Large intestine (tissue), 12 donors: ENCODE measurements at places on chromosomes 4 and X.

DNA sequence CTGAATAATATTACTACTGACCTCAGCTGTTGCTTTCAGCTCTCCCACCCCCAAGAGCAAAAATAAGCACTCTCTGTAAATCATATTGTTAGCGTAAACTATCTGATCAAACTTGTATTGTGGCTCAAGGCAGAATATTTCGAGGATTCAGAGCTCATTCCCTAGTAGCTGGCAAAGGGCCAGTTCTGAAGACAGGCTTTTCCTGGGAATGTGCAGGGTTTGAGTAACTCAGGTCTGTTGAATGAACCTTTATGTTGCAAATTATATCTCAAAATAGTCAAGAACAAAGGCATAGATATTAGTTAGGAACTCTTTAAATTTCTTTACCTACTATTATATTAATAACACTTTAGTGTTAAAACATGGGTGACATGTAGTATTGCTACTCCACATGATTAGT lies 454.9 kb downstream of the CCSER1 start:
- no peaks in the 10 kb centered on the region for H3K27me3 ChIP-seq
- H3K4me3 ChIP-seq = no peak overlapping the region
- DNase-seq = no peak

DNA sequence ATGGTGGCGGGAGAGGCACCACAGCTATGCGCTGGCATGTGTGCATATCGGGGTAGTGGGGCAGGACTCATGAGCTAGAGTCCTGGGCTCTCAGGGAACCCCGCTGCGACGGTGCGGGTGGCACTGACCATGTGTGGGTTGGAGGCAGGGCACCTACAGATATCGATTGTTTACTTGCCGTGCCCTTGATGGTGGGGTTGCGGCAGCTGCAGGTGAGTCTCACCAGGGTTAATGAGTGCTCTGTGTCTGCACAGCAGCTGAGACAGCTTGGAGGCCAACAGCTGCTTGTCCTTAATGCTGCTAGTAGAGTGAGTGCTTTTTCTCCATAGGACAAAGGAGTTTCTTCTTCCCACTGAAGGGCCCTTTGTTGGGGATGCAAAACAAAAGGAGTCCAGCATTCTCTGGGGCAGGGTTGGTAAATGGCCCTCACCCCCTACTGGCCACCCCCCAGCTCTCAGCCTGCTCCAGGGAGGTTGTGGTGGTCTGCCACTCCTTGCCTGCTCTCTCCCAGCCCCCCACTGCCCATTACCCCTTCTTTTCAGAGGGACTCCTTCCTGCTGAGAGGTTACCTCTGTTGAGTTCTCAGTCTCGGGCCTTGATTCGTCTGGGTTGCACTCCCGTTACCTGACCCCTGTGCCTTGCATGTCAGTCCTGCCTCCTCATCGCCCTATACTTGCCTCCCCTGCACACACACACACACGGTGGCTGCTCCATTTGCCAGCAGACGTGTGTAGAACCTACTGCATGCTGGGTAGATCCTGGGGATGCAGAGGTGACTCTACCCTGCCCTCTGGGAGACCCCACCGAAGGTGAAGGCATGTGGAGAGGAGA lies 52.8 kb downstream of the TBC1D14 start:
- no peak for DNase-seq
- H3K36me3 ChIP-seq = peaks cover 9% of the 10 kb centered on the region
- no peaks in the 10 kb centered on the region for H3K27me3 ChIP-seq
- peak overlapping the region; percentile 70 for H3K27ac ChIP-seq
- H3K4me3 ChIP-seq = no peak overlapping the region
- peaks cover 32% of the 10 kb centered on the region for H3K4me1 ChIP-seq

DNA sequence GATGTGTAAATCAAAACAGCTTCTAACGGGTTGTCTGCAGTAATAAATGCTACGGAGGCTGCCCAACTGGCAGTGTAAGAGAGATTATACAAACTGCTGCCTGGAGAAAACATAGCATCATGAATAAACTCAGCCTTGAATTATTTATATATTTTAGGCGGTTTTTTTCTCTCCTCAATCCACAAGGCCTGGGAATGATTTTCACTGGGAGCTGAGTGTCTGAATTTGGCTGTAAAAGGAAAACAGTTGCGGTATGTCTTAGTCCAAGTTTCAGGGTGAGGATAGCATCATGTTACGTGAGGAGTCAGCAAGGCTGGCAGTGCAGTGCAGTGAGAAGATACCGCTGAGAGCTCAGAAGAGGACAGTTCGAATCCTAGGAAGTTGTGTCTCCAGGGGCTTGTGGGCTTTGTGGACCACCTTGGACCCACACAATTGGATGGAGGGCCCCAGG lies 291.5 kb upstream of the BOD1L1 start:
- no peak for DNase-seq
- H3K27ac ChIP-seq = no peak overlapping the region
- H3K27me3 ChIP-seq = no peaks in the 10 kb centered on the region
- peaks cover 21% of the 10 kb centered on the region for H3K4me1 ChIP-seq

GRCh38 chr4:90852237-90852636 lies 725.0 kb downstream of the CCSER1 start:
- no peak for DNase-seq
- no peak overlapping the region for H3K4me3 ChIP-seq
- no peak overlapping the region for H3K27ac ChIP-seq
- no peaks in the 10 kb centered on the region for H3K27me3 ChIP-seq

DNA sequence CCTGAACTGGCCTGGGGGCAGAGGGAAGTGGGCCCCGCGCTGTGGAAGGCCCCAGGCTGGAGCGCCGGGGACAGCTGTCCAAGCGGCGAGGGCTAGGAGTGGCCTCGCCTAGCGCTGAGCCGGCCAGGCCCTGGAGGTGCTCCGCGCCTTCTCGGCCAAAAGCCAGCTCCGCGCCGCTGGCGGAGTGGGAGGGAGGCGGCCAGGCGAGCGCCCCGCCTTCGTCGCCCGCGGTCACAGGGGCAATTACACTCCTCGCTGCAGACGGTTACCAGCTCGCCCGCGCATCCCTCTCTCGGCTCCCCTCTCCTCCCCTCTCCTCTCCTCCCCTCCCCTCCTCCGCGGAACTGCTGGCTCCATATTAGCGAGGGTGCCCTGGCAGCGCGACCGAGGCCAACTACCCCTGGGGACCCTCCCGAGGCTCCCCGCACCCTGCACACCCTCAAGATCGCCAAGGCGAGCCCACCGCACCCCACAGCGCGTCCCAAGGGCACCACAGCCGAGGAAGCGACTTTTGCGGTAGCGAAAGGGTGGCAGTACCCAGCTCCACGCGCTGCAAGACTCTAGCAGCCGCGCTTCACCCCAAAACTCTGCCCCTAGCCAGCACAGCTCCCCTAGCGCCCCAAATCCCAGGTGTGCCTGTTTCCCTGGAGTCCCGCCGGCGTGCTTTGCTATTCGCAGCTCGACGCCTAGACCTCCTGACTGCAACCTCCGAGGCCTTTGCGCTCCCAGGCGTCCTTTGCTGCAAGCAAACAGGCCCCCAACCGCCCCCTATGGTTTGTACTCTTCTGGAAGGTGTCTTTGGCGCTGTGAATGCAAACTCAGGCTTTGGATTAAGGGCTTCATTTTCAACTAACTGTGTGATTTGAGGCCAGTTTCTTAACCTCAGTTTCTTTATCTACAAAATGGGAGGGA lies 91.4 kb downstream of the BCOR start:
- H3K27ac ChIP-seq = no peak overlapping the region
- H3K4me1 ChIP-seq = peaks cover 28% of the 10 kb centered on the region
- H3K27me3 ChIP-seq = no peaks in the 10 kb centered on the region
- no peaks in the 10 kb centered on the region for H3K36me3 ChIP-seq
- peak overlapping the region; percentile 26 for H3K4me3 ChIP-seq
- DNase-seq = no peak

DNA sequence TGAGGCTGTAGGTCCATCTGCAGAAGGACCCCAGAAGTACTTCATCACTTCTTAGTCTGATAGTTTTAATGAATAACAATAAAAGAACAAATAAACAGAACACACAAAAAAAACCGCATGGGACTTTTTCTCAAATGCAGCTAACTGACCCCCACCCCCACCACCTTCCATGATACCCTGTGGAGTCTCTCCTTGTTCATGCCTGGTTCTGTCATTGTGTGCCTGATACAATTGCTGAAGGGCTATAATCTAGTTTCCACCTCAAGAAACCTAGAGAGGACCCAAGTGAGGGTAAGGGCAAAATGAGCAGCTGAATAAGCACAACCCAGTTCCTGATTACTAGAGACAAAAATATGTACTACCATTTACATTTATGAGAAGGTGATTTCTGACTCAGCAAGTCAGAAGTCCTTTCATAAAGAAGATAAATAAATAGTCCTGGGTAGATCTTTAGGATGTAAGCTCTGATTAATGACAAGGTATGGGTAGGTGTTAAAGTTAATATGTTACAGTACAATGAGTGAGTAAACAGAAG lies 155.1 kb downstream of the TMA16 start:
- no peak for DNase-seq
- H3K4me3 ChIP-seq = no peak overlapping the region
- no peaks in the 10 kb centered on the region for H3K27me3 ChIP-seq
- H3K4me1 ChIP-seq = no peaks in the 10 kb centered on the region
- H3K36me3 ChIP-seq = no peaks in the 10 kb centered on the region

GRCh38 chrX:123860983-123861382 lies 1.1 kb downstream of the XIAP start:
- H3K27me3 ChIP-seq = no peaks in the 10 kb centered on the region
- no peaks in the 10 kb centered on the region for H3K4me1 ChIP-seq
- peak overlapping the region; percentile 89 for H3K4me3 ChIP-seq
- no peaks in the 10 kb centered on the region for H3K36me3 ChIP-seq
- peak overlapping the region; percentile 99 for H3K27ac ChIP-seq
- peak; percentile 30 for DNase-seq

GRCh38 chrX:29555465-29556091 lies 659.8 kb upstream of the MAGEB2 start:
- no peak for DNase-seq
- H3K27ac ChIP-seq = no peak overlapping the region
